ENCODE measurements at places on chromosomes 13 and 19.

- DNase-seq = no peak
These were observed 46.4 kb downstream of the DLEU7 start for GRCh38 chr13:50797091-50797490.

GRCh38 chr13:51043310-51043709, 67.8 kb downstream of the C13orf42 start:
- DNase-seq = no peak

GRCh38 chr13:34064456-34065205, 246.7 kb downstream of the RFC3 start:
- DNase-seq = no peak

GRCh38 chr13:93753639-93754038, 527.0 kb downstream of the GPC6 start:
- no peak for DNase-seq

DNA sequence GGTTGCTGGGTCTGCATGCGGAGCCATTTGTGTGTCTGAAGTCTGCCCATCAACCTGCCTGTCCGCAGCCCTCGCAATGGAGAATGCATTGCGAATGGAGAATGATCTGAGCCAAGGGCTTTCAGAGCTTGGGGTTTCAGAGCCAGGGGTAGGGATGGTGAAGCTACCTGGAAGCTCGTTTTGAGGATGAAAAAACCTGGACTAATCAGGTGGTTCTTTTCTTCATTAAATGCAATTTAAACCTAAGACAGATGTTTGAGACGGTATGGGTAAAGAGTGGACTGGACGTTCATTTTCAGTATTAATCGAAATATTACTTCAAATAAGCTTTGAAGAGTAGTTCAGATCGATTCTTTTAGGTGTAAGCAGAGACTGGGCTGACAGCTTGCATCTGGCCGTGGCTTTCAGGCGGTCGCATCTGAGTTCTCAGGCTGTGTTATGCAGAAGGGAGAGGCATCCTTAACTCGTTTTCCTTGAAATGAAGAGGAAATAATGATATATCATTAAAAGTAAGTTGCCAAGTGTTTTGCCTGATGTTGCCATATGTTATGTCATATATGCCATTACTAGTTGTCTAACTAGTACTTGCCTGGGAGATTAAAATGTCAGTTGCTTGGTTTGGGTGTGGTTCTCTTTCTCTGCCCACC, 801 bp downstream of the MCF2L start:
- no peak for DNase-seq

GRCh38 chr13:84137292-84137691, 255.0 kb upstream of the SLITRK1 start:
- DNase-seq = peak; percentile 35

- no peak for DNase-seq
These were observed 209.3 kb downstream of the PCCA start for GRCh38 chr13:100298116-100298681.

- no peak for DNase-seq
These were observed 38.2 kb upstream of the IGFL1 start for GRCh38 chr19:46191356-46191755.

GRCh38 chr13:109162248-109163036, 533.0 kb downstream of the MYO16 start:
- no peak for DNase-seq

DNA sequence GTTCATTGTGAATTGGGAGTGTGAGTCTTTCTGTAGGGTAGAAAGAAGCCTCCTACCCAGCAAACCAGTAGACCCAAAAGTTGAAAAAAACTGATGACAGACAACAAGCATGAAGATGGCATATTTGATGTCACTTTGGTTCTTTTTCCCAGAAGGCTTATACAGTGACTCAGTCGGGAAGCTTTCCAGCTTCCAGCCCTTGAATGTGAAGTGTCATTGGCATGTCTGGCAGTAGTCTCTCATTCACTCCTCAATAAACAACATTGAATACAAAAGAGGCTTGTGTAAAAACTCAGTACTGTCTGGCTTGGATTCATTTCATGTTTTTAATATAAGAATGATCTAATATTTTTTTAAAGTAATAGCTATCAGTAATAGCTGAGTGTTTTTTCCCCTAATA, 68.7 kb downstream of the IPO5 start:
- DNase-seq = no peak

DNA sequence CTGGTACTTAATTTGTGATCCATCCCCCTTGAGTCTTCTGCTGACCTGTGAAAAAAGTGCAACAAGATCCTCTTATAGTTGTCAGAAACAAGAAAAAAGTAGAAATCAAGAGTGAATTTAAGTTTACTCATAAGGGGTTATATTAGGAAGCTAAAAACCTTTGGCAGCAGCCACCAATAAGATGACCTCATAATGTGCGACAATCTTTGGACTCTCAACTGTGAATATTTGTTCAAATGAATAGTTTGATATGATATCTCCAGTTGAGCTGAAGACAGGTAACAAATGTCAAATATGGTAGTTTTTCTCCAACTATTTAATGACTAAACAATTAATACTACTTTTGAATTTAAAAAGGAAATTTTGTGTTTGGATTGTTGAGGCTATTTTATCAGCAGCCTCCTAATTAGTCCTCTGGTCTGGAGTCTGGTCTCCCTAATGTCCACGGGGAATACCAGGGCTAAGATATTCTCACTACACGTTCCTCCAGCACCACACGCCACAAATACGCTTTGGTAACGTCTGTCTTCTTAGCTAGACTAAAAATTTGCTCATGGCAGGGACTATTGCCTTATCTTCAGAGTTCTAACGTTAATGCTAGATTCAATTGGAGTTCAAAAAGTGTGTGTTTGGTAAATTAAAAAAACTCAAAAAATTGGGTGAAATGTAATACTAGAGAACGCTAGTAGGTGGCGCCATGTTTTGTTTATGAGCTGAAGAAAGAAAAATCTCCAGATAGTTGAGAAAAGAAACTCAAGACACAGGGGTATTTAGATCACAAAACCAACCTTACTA, 51.0 kb upstream of the PDX1 start:
- peak; percentile 64 for DNase-seq

GRCh38 chr13:112958127-112958989, 10.7 kb upstream of the MCF2L start:
- no peak for DNase-seq

DNA sequence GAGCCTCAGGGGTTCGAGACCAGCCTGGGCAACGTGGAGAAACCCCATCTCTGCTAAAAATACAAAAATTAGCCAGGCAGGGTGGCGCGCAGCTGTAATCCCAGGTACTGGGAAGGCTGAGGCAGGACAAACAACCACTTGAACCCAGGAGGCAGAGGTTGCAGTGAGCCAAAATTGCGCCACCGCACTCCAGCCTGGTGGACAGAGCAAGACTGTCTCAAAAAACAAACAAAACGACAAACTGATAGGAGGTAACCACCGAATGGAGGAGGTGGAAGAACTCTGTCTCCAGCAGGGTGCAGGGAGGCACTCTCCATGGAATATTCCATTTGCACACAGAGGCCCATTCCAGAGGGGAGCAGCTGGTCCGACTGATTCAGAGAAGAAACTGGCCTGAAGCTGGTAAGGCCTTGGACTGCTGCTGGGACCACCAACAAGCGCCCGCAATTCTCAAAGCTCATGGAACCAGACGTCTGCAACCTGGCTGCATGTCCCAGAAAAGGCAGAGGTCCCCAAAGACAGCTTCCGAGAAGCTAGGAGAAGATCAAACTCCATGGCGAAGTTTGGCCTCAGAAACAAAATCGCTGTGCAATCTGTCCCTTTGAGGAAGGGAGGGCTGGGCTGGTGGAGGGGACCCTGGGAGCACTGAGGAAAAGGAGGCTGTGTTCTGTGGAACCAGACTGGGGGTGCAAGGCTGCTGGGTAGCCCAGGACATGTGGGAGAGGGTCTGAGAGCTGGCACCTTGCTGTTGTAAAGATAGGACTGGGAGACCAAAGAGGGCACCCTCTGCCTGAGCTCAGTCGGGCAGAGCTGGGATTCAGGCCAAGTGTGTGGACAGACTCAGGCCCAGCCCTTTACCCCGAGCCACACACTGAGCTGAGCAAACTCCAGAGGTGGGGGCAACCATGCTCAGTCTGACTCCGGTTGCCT, 35.2 kb downstream of the SLC25A42 start:
- DNase-seq = peak; percentile 86

GRCh38 chr13:92459306-92459705, 767.3 kb upstream of the GPC6 start:
- no peak for DNase-seq
